ENCODE measurements at places on chromosomes 3 and 15.

GRCh38 chr3:48445277-48445882, 1.2 kb upstream of the ATRIP start:
- no peak for DNase-seq

DNA sequence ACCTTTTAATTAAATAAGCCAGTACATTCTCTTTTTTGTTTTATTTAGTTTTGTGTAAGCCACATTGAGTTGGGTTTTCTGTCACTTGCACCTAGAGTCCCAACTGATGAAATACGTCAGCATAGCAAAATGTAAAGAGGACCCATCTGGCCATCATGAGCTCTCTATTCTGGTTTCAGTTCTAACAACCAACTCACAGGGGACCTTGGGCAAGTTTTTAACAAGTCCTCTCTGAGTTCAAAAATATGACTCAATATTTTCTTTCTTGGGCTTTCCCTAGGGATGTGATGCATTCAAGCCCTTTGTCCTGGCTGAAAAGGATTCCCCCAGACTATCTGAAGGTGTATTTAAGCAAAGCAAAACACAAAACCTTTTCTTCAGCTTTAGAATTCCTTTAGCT, 32.9 kb downstream of the PLCH1 start:
- DNase-seq = no peak

GRCh38 chr3:72163809-72164634, 379.1 kb upstream of the PROK2 start:
- DNase-seq = no peak

DNA sequence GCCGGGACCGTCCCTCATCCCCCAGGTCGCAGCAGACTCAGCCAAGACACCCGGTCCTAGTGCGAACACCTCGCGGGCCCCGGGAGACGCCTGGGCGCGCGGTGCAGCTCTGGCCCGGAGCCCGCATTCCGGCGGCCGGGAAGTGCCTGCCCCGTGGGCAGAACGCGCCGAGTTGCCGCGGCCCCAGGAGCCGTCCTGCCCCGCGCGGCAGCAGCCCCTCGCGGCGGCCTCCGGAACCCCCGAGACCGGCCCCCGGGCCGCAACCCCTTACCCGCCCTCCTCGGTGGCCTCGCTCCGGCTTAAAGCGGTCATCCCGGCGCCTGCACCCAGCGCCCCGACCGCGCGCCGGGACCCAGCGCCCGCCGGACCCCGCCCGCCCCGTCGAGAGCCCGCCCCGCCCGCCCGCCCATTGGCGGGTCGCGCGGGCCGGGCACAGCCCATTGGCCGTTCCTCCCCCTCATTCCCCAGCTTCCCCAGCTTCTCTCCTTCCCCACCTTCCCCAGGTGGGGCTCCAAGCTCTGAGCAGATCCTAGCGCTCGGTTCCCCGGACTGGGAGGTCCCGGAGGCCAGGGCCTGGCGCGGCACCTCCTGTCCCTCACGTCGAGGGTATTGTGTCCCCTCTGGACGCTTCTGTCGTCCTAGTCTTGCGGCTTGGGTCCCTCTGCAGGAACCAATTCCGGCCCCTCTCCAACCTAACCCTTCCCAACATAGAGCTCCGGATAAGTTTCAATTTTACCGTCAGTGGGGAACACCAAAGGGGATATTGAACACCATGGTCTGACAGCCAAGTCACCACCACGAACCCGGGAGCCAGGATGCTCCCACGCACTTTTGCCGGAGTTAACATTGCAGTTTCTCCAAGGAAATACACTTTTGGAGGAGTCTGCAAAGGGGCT, at the start of gene GRAMD2A:
TSS of gene GRAMD2A (minus strand) at position 328 of the 896 bp plus-strand sequence.
- DNase-seq = no peak

- DNase-seq = no peak
Observed at GRCh38 chr15:94411285-94411684, 179.9 kb downstream of the MCTP2 start.
